ENCODE measurements at places on chromosomes 2 and 18. TPM values are rescaled to one million over a fixed set of nuclear protein-coding genes. Genes with fewer than 3 reads are reported as not detected.

DNA sequence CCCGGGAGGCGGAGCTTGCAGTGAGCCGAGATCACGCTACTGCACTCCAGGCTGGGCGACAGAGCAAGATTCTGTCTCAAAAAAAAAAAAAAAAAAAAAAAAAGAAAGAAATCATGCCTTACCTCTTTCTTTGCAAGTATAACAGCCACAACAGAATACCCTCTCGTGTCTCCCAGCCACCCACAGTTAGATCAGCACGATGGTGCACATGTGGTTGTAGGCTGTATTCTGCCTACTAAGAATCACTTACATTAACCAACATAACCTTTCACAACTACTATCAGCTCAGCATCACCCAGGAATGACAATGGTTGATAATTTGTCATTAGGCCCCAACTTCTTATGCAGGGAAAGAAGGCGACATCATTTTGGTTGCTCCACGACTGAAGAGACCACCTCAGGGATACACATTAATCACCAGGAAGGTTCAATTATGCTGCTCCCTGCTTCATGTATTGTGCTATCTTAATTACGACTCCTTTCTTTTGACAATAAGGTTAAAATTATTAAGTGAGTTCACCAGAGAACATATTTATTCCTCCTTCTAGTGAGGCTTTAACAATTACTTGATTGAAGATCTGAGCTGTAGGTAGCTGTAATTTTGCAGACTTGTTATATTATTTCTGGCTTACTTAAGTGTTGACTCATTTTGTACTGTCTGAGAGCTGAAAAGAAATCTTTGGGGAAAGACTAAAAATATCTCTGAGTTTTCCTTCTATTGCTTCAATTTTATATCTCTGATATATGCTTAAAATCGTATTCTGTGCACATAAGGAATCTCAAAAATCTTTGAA lies 120.1 kb downstream of the LRP1B start:
- DNase-seq = no peak

GRCh38 chr2:55430211-55430975 lies 10.7 kb upstream of the CCDC88A start:
- DNase-seq = no peak

GRCh38 chr2:122478771-122479170 lies 723.3 kb downstream of the TSN start:
- no peak for DNase-seq

- DNase-seq = no peak
Observed at GRCh38 chr2:37342591-37343220, 1.7 kb upstream of the QPCT start.

- DNase-seq = peak; percentile 69
Observed at GRCh38 chr2:181456660-181457120, 496 bp upstream of the ITGA4 start.

DNA sequence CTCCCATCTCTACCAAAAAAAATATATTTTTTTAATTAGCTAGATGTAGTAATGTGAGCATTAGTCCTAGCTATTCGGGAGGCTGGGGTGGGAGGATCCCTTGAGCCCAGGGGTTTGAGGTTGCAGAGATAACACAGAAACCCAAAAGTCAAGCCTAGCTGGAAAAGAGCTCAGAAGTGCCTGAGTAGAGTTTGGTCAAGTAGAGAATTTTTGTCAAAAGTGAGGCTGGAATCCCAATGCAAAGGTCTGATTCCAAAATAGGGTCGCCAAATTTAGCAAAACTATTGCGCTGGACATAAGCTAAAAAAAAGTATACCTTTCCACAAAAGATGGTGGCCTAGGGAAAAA lies 15.5 kb upstream of the MSH6 start:
- no peak for DNase-seq

The RGPD4 gene
- 0.40 TPM for total RNA-seq

DNA sequence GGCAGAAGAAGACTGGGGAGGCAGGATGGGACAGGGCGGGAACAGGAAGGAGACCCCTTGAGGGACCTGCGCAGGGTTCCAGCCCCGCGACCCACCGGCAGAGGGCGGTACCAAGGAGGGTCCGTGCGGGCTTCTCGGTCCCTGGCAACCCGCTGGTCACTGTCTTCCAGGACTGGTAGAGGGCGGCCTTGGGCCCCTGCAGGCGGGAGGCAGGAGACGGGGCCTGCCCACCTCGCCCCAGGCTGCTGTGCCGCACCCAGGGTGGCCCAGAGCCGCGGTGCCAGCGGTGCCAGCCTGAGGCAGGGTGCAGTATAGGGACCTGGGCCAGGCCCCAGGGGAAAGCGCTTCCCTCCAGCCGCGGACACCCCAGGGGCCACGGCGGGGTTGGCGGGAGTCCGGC lies 34.5 kb downstream of the NEURL3 start:
- DNase-seq = peak; percentile 69

DNA sequence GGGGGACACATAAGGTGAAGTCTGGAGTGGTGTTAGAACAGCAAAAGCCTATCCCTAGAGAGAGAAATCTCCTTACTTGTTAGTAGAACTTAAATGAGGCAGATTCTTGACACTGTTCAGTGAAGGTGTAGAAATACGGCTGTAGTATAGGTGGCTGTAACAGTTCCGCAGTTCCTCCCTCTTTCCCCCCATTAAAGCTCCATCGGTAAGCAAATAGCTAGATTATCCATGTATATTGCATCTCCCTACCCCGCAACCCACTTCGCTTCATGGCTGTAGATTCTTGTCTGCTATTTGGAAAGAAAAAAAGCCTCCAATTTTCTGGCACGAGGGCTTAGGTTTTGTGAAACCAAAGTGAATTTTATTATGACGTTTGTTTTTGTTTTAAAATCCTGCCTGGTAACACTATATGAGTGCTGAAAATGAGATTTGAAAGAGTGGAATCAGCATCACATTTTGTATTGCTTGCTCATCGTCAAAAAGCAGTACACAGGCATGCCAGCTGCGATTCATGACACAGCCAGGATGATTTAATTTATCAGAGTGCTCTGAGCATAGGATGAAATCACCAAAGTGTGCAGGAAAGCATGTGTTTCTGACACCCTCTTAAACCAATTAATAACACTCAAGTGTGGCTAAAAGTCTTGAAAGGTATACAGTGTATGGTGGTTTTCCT lies 1.4 kb downstream of the FAM171B start:
- no peak for DNase-seq

DNA sequence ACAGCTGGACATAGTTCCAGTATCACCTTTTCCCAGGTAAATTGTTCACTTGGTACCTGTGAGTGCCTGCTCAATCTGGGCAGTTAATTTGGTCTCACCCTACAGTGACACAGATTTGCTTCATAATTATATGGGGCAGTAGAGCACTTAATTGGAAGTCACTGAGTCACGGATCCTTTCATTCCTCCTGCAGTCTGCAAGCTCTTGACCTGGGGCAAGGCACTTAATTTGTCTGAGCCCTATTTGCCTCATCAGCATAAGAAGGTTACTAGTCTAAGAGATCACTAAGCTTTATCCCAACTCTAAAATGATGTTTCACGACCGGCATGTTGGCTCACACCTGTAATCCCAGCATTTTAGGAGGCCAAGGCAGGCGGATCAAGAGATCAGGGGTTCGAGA lies 8.9 kb downstream of the FBXO36 start:
- DNase-seq = no peak

DNA sequence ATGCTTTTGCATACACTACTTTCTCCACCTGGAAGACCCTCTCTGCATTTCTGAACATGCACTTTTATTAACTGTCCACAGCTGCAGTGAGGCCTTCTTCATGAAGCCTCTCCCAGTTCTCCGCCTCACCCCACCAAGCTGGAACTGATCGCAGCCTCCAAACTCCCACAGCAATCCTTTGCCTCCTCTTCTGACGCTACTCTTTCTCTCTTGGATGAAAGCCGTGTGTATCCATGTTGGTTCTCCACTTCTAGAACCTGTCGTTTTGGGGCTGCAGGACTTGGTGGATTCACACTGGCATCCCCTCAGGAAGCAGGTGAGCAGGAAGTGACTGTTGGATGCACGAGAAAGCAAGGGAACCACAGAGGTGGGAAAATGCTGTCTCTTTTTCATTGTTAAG lies 288.6 kb downstream of the MYCN start:
- no peak for DNase-seq

GRCh38 chr2:240435948-240436682 lies 652 bp downstream of the GPC1 start:
- peak; percentile 64 for DNase-seq

DNA sequence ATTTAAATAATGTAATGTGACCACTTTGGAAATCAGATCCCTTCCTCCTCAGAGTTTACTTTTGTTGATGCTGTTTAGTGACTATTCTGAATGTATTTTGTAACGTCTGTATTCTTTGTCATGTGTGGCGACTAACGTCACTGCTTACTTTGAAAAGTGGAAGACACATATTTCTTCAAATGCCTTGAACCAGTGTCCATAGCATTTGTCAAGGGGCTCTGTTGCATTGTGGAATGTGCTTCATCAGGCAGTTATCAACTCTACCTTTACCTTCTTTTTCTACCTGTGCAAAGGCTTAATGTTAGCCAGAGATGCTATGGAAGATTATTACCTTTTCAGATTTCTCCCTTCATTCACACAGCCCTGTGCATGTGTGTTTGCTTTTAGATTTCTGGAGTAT lies 162.4 kb downstream of the ZNF407 start:
- DNase-seq = no peak

GRCh38 chr2:101341901-101342624 lies 33.6 kb upstream of the RNF149 start:
- DNase-seq = peak; percentile 87

- DNase-seq = peak; percentile 84
Observed at GRCh38 chr18:36296650-36297416, 680 bp upstream of the FHOD3 start.

DNA sequence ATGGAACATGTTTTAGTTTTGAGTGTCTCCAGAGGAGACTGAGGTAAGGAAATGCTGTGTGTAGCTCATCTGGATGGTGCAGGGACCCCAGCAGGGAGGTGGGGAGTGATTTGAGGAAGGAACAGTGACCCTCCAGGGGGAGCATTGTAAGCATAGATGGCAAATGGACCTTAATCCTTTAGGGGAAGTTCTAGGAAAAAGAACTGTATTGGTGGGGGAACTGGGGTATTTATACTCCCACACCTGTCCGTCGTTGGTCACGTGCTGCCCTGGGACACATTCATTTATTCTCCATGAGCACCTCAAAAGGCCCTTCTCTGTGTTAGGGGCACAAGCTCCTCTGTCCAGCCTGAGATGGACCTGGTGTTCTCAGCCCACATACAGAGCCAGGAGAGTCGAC lies 233.9 kb upstream of the HDAC4 start:
- no peak for DNase-seq

The CPLX4 gene
- not detected for total RNA-seq

DNA sequence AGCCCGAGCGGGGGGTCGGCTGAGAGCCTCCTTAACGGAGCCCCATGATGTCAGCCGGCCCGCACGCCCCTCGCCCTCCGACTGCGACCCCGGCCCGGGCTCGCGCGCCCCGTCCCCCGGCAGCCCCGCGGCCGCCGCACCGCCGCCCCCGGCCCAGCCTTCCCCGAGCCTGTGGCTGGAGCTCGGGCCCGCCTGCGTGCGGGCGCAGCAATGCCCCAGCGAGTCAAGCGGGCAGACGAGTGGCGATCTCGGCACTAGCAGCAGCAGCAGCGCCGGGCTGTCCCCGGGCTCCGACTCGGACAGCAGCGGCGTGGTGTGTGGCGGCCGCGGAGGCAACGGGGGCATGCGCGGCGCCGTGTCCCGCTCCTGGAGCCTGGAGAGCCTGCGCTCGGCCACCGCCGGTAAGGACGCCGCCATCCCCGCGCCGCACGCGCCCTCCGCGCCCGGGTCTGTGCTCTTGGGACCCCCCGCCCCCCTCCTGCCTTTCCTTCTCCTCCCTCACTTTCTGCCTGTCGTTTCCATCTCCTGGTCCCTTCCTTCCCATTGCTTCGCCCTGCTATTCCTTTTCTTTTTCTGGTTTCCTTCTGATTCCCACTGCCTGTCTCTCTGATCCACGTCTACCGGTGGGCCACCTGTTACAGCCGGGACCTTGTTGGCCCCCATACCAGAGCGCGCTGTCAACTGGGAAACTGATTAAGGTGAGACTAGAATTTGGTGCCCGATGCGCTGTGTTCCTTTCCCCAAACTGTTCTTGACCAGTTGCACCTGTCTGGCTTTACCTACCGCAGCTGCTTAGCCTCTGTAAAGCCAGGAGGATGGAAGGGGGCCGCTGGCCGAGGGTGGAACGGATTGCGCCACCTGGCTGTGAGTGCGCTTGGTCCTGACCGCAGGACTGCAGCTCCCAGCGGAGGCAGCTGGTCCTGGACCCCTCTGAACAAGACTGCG lies 127.4 kb downstream of the ARHGEF4 start:
- no peak for DNase-seq

DNA sequence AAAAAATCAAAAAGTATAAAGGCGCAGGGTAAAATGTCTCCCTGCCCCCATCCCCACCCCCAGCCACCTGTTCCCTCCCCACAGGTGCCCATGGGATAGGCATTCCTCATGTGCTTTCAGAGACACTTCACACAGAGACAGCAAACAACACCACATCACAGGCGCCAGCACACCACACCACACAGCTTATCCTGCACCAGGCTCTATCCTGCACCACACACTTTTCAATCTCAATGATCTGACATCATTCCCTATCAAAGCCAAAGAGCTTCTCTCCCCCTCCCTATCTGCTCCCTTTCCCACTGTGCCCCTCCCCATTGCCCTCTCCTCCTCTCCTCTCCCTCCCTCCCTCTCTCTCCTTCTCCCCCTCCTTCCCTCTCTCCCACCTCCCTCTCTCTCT lies 15.5 kb downstream of the FAM178B start:
- DNase-seq = no peak

The CYS1 gene
- 9.3 TPM for total RNA-seq

DNA sequence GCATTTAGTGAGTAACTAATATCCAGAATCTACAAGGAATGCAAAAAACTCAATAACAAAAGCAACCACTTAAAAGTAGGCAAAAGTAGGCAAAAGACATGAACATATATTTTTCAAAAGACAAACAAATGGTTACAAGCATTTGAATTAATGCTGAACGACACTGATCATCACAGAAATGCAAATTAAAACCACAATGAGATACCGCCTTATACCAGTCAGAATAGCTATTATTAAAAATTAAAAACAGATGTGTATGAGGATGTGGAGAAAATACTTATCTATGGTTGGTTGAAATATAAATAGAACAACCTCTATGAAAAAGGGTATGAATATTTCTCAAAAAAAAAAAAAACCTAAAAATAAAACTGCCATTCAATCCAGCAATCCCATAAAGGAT lies 51.7 kb downstream of the SNTG2 start:
- DNase-seq = no peak

The AUP1 gene
- total RNA-seq = 75.3 TPM

DNA sequence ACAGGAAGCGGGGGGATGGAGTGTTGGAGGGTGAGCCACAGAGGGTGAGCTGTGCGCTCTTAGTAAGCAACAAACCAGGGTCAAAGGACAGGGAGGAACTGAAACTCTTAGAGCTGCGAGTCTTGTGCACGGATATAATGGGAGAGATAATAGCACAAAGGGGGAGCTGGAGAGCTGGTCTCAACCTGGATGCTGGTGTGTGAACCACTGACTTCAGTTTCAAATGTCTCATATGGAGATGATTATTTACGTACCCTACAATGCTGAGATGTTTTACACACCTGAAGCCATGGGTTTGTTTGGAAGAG lies 35.9 kb downstream of the PTGR3 start:
- no peak for DNase-seq

DNA sequence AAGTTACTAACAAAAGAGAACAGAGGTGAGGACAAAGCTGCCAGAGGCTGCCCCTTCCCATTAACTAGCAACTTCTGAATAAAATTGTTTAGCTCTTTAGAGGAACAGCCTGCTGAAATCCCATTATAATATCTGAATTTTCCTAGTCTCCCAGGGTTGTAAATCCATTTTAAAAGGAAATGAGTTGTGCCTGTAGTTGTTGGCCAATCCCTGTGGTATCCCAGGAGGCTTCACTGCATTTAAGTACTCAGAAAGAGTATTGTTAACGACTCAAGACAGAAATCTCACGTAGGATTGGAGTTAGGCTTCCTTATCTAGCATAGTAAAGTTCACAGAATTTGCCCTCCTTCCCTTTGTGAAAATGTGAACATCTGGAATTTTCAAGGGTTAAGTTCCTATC lies 8.9 kb downstream of the LAPTM4A start:
- no peak for DNase-seq

Data from sciatic nerve (tissue), 2 donors.